CD4-positive, alpha-beta memory T cell (primary cell): ENCODE measurements at places on chromosomes 5 and 9.

GRCh38 chr5:88708021-88708420 lies 175.0 kb downstream of the MEF2C start:
- DNase-seq = no peak

- no peak for DNase-seq
These were observed 240.2 kb upstream of the SEMA6A start for GRCh38 chr5:116814626-116815385.

DNA sequence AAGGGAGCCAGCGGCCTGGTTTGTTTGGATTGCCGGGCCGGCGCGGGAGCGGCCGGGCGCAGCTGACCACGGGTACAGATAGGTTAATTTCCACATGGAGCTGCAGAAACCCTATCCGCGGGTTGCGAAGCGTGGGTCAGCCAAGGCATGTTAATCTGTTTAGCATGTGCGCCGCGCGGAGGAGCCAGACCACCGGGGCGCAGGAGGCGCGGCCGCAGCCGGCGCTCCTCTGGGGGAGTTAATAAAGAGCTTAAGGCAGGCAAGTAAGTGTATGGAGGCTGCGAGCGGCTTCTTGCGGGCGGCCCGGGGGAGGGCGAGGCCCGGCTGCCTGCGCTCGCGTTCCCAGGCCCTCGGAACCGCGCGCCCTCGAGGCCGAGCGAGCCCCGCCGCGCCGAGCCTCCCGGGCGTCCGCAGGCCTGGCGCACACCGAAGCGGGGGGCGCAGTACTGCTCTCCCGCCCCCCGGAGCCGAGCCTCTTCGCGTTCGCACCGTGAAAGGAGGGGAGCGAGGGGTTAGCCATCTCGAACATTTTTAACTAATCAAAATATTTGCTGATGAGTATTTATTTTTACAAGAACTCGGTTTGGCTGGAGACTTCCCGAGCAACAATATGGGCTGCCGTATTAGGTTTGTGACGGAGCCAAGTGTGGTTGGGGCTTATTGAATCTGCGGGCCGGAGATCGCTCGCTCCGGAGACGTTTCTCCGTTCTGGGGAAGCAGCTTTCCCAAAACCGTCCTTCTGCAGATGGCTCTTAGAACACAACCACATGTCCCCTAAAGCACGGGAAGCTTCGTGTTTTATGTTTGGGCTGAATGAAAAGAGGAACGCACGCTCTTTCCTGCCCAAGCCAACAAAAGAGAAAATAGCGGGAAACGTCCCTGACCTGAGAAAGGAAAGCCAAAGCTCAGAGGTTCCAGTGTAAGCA lies 28.8 kb downstream of the FOXD1 start:
- DNase-seq = no peak

- no peak for DNase-seq
These were observed 153.0 kb upstream of the FTMT start for GRCh38 chr5:121698690-121699089.

DNA sequence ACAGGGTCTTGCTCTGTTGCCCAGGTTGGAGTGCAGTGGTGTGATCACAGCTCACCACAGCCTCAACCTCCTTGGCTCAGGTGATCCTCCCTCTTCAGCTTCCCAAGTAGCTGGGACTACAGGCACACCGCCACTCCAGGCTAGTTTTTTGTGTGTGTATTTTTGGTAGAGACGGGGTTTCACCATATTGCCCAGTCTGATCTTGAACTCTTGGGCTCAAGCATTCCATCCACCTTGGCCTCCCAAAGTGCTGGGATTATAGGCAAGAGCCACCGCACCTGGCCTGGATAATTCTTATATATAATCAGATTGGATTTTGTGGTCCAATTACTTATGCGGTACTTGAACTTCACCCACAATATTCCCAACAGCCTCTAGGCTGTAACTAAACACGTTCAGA lies 19.8 kb downstream of the CCDC69 start:
- no peak for DNase-seq

- DNase-seq = no peak
These were observed 25.8 kb upstream of the PCA3 start for GRCh38 chr9:76738402-76738801.

GRCh38 chr5:151181818-151182523 lies 24.4 kb upstream of the ANXA6 start:
- no peak for DNase-seq

- DNase-seq = no peak
These were observed 1.2 kb downstream of the ENTREP1 start for GRCh38 chr9:69326261-69326660.

DNA sequence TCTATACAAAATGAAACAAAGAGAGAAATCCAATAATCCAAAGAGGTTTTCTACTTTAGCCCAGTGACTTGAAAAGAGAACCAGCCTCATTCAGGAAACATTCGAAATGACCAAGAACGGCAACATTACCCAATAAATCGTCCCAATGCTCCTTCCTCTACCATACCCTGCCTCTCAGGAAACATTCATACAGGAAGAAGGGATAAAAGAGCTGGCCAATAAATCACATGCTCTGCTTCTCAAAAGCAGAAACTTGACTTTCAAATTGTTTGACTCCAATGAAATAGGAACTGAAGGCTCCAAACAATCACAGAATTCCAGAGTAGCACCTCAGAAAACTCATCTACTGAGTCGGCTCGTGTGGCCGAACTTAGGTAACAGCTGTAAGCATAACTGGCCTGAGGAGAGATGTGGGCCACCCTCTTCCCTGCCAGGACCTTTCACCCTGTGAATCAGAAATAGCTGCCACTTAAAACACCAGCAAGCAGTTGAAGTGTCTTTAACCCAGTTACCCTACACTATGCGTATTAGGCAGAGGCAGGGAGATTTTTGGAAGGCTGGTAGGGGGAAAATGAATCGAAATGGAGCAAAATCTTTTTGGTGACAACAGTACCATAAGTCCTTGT lies 14.6 kb downstream of the ARL15 start:
- no peak for DNase-seq

- DNase-seq = no peak
These were observed 287.2 kb downstream of the CAAP1 start for GRCh38 chr9:26605367-26605766.

GRCh38 chr5:124199893-124200292 lies 546.5 kb downstream of the ZNF608 start:
- DNase-seq = no peak

DNA sequence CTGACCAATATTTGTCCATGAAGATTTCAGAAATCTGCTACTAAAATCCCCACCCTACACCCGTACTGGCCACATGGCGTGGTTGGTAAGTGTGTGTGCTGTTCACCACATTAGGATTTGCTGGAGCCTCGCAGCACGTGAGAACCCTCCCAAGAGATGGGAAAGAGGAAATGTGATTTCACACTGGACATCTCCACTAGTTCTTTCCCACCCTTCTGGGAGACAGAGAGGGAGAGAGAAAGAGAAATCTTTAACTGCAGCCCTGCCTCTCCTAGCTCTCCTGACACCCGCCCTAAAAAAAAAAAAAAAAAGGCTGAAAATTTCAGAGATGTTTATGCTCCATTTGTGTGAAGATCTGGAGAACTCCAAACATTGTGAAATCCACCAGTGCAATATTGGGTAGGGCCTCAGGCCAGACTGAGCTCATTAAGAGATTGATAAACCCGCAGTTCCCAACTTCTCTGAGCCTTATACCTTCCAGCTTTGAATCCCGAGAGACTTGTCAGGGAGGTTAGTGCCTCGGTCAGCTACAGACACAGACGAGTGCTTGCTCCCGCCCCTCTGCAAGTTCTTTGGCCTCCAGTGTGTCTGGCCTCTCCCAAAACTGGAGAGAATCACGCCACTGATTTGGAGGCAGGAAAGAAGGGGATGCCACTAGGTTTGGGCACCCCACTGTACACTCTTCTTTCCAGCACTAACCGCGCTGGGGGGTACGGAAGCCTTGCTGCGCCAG lies 1.9 kb downstream of the SPRY4 start:
- no peak for DNase-seq

DNA sequence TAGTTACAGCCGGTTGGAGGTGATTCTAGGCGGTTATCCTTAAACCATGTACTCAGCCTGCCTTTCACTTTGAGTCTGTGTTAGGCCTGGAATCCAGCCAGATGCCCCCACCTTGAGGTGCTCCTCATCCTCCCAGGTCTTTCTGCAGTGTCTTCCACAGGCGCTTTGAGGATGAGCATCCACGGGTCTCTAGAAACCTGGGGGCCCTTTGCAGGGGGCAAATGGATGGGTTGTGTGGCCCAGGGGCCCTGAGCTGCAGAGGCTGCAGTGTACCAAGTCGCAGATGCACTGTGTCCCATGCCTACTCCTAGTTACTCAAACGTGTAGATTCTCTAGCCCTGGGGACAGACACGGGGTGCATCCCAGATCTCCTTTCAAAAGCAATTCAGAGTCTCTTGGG lies 242.1 kb upstream of the IRX1 start:
- DNase-seq = no peak

- DNase-seq = no peak
These were observed 23.3 kb upstream of the UGT3A2 start for GRCh38 chr5:36089989-36090388.

- no peak for DNase-seq
These were observed 54.2 kb upstream of the NOTCH1 start for GRCh38 chr9:136599811-136600660.

- DNase-seq = no peak
These were observed 27.3 kb downstream of the TTC1 start for GRCh38 chr5:160036243-160036642.

GRCh38 chr9:79028101-79028500 lies 543.7 kb upstream of the TLE4 start:
- no peak for DNase-seq

- DNase-seq = no peak
These were observed 28.7 kb downstream of the DMRT3 start for GRCh38 chr9:1005043-1005667.

DNA sequence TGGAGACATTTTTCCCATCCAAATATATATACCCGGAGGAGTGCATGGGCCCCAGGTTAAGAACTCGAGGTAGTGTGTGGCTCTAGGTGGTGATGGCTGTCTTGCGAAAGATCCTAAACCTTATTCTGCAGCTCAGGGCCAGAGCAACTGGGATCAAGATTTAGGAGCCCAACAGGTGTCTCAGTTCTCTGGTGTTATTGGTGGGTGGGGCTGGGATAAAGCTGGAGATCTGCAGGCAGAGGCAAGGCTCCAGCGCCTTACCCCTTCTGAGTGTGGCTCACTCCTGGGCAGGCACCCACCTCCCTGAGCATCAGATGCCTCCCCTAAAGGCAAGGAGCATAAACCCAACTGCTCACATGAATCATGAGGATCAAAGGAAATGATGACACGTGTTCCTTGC lies 11.2 kb downstream of the UBE2QL1 start:
- DNase-seq = no peak

DNA sequence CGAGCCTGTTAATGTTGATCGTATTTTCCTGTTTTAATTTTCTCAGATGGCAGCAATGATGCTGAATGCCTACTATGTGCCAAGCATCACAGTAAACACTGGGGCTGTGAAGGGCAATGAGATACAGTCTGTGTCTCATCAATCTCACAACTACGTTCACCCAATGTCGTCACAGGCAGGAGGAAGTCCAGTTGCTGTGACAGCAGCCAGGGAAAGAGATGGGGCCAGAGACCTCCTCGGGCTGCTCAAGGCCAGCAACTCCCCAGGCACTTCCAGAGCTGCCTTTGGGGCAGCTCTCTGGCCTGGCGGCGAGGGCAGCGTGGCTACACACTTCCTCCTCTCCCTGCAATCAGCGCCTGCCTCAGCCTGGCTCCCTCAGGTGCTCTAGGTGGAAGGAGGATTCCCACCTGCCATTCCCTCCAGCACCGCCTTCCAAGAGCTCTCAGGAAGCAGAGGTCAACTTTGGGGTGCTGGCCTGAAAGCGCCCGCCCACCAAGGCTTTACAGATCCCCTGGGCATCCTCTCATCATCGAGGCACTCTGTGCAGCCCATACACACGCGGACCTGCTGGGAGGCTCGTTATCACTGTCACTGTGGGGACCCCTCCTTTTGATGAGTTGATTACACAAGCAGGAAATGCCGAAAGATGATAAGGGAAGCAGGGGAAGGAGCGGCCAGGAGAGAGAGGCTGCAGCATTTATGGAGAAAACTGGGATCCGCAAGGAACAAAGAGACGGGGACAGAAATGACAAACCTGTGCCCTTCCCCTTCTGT lies 159.2 kb downstream of the ZDHHC21 start:
- no peak for DNase-seq

DNA sequence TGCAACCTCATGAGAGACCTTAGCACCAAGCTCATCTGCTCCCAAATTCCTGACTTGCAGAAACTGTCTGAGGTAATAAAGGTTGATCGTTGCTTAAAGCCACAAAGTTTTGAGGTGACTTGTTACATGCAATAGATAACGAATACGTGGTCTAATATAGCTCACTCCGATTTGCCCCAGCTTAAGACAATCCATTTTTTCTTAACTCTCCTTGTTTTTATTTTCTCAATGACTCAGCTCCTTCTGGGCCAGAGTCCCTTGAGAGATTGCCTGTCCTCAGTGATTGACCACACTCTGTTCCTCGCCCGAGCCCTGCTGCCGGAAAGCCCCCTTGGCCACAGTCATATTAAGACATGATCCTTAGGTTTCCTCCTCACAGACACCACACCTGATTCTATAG lies 63.7 kb upstream of the FANCC start:
- DNase-seq = no peak

DNA sequence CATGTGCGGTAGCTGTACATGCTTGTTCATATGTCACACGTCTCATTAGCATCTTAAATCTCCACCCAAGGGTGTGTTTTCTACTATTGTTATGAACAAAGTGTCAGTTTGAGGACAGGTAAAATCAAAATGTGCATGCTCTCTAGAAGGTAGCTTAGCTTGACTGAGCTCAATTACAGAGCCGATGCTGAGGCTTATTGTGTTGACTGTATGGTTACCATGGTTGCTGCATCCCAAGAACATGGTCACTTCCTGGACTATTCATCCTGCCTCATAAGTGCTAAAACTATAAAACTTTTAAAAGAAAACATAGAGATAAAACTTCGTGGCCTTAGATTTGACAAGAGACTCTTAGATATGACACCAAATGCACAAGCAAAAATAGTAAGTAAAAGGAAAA lies 426.1 kb upstream of the CTNND2 start:
- no peak for DNase-seq

- no peak for DNase-seq
These were observed 239.0 kb downstream of the ISL1 start for GRCh38 chr5:51622161-51622790.

- DNase-seq = no peak
These were observed 29.6 kb upstream of the MLLT3 start for GRCh38 chr9:20651939-20652338.

- DNase-seq = no peak
These were observed 50.8 kb downstream of the SAXO1 start for GRCh38 chr9:18982262-18982620.

GRCh38 chr5:171906066-171906570 lies 100.3 kb downstream of the FBXW11 start:
- no peak for DNase-seq
